CD4-positive, alpha-beta T cell treated with Interleukin-6 for 4 hours (primary cell): ENCODE measurements at places on chromosomes 7 and 10.

GRCh38 chr7:71484380-71484779 lies 352.4 kb downstream of the GALNT17 start:
- DNase-seq: no peak

- no peak for DNase-seq
Observed at GRCh38 chr7:106776618-106777347, 88.3 kb upstream of the PIK3CG start.

- DNase-seq: no peak
Observed at GRCh38 chr10:96044736-96045135, 1.4 kb downstream of the CCNJ start.

GRCh38 chr7:92824901-92825480 lies 11.4 kb downstream of the CDK6 start:
- DNase-seq: no peak

- DNase-seq: no peak
Observed at GRCh38 chr7:130356876-130357611, 12.4 kb downstream of the CPA5 start.

- DNase-seq: no peak
Observed at GRCh38 chr10:72692994-72693781, 1.2 kb downstream of the MCU start.

DNA sequence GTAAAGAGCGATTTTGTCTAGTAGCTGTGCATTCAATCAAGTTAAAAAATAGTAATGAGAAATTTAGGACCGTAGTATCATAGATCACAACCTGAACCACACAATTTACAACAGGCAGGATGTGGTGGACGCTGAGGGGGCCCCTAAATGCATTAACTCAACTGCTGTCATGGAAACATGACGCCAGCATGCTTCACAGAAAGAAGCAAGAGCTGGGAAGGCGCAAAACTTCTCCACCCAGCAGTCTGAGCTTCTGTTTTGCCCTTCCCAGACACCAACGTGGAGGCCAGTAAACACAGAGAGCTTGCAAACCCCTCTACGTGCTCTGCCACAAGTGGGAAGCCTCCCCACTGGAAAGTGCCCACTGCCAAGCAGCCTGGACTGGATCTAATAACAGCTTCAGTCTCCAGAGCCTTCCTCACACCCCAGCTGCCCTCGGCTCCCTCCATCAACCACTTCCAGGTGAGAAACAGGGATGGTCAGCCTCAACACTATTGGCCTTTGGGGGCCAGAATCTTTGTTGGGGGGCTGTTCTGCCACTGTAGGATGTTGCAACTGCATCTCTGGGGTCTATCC lies 151.8 kb downstream of the SFMBT2 start:
- DNase-seq: peak; percentile 72
